ENCODE measurements at places on chromosomes 2 and 18. TPM values are rescaled to one million over a fixed set of nuclear protein-coding genes. Genes with fewer than 3 reads are reported as not detected.

Gene NYAP2
- total RNA-seq: 0.20 TPM

Gene EVX2
- total RNA-seq: not detected

Gene SIGLEC15
- total RNA-seq: not detected

Gene ITGB6
- not detected for total RNA-seq

Gene CDH7
- total RNA-seq: not detected

Gene CTIF
- 1.8 TPM for total RNA-seq

Gene CABYR
- total RNA-seq: 1.2 TPM

Gene CAPN14
- 0.20 TPM for total RNA-seq

Gene LYPD1
- total RNA-seq: not detected

All from CD4-positive, CD25-positive, alpha-beta regulatory T cell (primary cell).